NCI-H2029 treated with DMSO at 0.1 percent for 48 hours (cell line): ENCODE measurements at places on chromosomes 13 and 19.

DNA sequence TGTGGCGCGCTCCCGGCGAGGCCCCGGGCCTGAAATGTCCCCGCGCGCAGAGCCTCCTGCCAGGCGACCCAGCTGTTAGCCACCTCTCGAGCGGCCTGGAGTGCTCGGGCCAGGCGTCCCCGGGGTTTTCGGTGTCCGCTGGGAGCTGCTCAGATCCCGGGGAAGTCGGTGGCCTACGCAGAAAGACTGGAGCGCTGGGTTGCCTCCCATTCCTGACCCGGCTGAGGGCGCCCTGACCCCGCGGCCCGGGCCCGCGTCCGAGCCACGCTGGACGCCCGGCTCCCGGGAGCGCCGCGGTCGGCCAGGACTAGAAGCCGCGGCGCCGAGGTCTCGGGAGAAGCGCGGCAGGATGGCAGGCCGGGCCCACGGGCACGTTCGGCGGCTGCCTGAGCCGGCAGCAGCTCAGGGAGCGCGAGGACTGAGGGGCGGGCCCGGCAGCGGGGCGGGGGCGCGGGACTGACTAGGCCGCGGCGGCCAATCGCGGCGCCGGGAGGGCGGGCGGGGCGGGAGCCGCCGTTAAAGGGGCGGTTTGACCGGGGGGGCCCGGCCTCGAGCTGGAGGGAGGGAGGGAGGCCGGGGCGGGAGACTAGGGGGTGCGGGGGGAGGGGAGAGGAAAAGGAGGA is 1.3 kb upstream of the ZIC2 start:
- DNase-seq, result no peak

DNA sequence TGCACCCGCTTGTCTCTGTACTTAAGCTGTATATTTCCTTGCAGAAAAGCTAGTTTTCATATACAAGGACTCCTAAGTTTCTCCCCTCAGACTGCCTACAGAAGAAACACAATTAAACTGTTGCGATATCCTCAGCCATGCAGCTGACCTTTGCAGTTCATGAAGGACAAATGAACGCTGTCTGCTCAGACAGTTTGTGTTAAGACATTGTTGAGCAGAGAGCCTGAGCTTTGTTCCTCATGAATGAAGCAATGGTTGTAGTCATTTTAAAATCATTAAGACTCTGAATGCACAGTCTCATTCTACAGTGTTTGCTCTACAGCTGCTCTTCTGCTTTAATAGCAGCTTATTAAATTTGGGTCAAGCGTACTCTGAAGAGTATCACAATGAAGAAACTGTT is 23.2 kb upstream of the MAB21L1 start:
- DNase-seq, result peak; percentile 39

DNA sequence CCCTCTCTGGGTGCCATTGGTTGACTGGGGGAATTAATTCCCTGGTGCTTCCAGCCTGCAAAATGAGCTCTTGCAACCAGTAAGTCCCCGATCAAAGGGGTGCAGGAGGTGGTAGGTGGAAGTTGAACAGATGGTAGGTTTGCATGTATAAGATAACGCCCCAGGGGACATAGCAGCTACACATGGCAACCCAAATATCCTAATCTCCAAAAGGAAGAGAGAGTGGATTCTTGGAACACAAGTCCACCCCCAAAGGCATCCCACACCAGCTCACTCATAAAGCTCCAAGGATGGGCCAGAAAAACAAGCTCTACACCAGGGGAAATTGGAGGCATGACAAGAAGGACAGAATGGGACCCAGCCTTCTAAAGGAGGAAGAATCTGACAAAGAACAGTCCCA is 4.8 kb downstream of the CD209 start:
- no peak for DNase-seq

GRCh38 chr19:56566904-56567273 is 379 bp upstream of the ZNF470 start:
- no peak for DNase-seq

DNA sequence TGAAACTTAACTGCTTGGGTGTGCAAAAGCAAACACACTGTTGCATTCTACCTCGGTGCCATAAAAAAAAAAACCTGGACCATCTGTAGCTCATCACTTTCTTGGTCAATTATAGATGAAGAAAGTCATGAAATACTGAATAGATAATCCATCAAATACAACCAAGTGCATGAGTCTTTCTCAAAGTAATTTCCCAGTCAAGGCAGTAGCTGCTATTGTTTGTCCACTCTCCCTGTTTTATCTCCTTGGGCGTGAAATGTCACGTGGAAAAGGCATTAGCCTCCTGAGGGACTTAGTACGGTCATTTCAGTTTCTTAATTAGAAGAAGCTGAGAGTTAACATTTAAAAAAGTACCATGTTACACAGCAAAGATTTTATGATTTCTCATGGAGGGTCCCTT is 1697.9 kb downstream of the PCDH9 start:
- no peak for DNase-seq

- DNase-seq, result no peak
Observed at GRCh38 chr19:898663-899062, 5.4 kb downstream of the RNU6-9 start.

DNA sequence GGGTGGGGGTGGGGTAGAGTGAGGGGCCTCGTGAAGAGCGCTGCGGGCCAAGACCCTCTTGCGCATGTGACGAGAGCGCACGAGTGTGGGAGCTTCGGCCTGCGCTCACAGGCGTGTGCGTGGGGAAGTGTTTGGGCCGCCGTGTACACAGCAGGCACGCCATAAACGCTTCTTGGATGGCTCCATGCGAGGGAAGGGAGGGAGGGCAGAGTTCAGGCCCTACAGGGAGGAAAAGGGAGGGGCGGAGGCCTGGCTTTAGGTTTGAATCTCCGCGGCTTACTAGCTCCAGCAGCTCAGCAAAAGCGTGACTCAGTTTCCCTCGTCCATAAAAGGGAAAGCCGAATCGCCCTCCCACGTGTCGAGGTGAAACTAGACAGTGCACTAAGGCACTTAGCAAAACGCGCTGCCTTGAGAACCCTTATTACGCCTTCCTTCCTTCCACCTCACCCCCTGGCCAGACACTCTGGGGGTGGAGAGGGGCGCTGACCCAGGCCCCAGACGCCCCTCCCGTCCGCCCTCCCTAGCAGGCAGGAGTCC is 12.5 kb downstream of the GADD45B start:
- no peak for DNase-seq

GRCh38 chr13:88376760-88377388 is 705.7 kb downstream of the SLITRK5 start:
- DNase-seq, result no peak

- no peak for DNase-seq
Observed at GRCh38 chr19:7579182-7579581, 16.5 kb upstream of the CAMSAP3 start.

GRCh38 chr13:58953638-58954037 is 1210.1 kb downstream of the DIAPH3 start:
- no peak for DNase-seq

DNA sequence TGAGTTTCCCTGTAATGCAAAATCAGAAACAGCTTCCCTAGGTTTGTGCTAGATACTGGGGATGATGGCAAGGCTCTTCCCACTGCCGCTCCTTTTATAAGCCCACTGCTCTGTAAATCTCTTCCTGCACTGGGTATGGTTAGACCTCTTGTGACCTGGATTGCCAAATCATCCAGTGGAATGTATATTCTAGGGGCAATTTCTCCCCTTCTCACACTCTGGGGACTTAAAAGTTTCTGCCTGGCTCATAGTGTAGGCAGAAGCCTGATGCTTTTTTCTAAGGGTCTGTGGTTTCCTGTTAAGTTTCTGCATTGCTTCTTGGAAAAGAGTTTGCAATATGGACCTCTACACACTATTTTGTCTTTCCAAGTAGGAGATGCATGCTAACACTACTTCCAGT is 1582.0 kb upstream of the PCDH20 start:
- no peak for DNase-seq

- no peak for DNase-seq
Observed at GRCh38 chr13:112819111-112819510, 129.3 kb downstream of the ATP11A start.
